ENCODE measurements at places on chromosomes 2 and 18.

- no peak for DNase-seq
Observed at GRCh38 chr2:134175834-134176233, 78.0 kb upstream of the MGAT5 start.

DNA sequence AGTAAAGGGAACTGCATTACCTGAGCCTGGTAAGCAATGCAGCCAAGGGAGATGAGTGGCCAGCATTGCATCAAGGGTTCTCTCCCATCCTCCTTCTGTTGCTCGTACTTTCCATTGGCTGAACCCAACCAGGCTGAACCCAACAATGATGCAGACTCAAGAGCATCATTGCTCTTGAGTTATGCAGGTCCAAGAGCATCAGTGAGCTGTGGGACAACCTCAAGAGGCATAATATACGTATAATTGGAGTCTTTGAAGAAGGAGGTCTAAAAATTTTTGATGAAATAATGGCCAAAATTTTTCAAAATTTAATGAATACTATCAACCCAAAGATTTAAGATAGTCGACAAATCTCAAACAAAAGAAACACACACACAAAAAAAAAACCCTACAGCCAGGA is 213.0 kb downstream of the RNF152 start:
- DNase-seq = no peak

- no peak for DNase-seq
Observed at GRCh38 chr2:20479835-20480234, 33.0 kb downstream of the RHOB start.

GRCh38 chr2:126664234-126664633 is 8.3 kb downstream of the GYPC start:
- DNase-seq = no peak

GRCh38 chr2:38097988-38098385 is 22.0 kb upstream of the CYP1B1 start:
- DNase-seq = no peak

- no peak for DNase-seq
Observed at GRCh38 chr2:97706112-97706511, 7.3 kb upstream of the ZAP70 start.

- DNase-seq = no peak
Observed at GRCh38 chr2:104749856-104750460, 104.0 kb upstream of the POU3F3 start.

GRCh38 chr2:73897240-73897583 is 4.4 kb downstream of the ACTG2 start:
- DNase-seq = no peak

DNA sequence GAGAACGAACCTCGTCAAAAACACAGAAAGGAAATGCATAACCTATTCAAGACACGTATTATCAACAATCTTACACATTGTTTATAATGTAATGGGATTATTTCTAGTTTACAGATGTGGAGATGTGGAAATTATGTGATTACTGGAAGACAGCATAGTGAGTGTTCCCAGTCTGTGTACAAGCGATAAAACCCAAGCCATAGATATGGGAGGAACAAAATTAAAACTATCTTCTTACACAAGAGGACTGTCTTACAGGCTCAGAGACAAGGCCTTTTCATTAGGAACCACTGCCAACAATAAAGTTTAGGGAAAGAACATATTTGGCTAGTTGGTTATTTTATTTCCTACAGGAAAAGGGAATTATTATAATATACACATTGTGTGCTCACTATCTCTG is 20.3 kb downstream of the COBLL1 start:
- DNase-seq = no peak

DNA sequence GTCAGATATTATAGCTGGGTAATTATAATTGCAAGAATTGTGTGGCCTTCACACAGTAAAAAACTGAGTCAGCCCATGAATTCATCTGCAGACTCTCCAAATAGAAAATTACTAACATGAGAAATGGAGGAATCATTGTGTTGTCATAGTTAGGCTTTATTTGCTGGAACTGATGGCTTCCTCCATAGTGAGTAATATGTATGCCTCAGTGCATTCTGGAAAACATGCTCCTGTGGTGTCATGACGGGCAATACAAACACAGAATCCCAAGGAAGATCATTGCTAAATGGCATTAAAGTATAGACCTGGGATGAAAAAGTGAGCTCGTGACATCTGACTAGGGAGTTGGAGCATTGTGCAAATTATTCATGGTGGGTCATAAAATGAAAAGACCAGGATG is 23.6 kb upstream of the NMS start:
- DNase-seq = no peak

DNA sequence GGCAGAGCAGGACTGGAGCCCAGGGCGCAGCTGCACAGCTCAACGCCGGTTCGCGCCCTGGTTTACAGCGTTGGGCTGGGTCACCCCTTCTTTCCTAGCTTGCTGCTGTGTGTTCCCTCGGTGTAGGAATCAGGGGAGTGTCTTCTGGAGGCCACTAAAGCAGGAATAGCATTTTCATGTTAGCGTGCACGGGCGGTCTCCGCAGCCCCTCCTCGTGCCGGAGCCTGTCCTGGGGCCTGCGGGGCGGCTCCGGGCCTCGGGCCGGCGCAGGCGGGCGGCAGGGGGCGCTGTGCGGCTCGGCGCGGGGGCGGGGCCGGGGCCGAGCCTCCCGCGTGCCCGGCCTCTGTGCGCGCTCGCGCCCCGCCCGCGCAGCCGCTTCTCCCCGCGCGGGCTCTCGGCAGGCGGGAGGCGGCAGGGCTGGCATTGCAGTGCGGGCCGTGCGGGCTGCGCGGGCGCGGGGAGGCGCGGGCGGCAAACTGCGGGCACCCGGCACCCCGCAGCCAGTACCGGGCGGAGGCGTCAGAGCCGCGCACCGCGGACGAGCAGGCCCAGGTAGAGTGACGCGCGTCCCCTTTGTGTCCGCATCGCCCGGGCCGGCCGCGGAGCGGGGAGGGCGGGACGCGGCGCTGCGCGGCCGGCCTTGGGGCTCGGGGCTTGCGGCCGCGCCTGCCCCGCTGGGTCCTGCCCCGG is at the start of gene RNF144A:
RNF144A (plus strand) TSS at position 342 of the 690 bp plus-strand sequence. CDS start 79,515 bp downstream, outside the sequence.
- no peak for DNase-seq

DNA sequence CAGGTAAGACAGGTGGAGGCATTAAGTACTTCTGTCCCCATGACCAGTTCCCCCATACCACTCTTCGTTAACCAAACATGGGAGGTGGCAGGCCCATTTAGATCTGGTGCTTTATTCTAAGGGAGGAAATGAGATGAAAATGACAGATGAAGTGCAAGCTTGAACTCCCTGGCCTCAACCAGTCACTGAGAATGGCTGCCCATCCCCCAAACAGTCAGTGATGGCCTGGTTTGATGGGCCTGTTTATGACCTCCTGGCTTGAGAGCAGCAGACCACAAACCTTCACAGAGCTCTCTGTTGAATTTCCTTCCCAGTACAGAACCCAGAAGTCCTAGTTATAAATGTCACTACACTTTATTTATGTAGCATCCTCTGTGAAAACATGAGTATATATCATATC is 31.1 kb downstream of the EPAS1 start:
- DNase-seq = no peak

DNA sequence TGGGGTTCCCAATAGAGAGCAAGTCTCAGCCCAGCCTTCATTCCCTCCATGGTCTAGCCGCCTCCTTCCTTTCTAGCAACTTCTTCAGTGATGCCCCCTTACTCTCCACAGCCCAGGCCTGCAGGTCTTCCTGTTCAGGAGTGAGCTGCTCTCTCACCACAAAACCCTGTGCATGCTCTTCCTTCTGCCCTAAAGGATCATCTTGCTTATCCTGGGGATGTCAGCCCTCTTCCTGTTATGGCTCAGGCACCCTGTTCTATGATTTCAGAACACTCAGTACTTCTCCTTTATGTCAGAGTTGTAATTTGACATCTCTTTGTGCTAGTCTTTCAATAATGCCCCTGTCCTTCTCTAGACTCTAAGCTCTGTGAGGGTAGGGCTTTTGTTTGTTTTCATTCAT is 19.4 kb downstream of the TMEM178A start:
- no peak for DNase-seq

DNA sequence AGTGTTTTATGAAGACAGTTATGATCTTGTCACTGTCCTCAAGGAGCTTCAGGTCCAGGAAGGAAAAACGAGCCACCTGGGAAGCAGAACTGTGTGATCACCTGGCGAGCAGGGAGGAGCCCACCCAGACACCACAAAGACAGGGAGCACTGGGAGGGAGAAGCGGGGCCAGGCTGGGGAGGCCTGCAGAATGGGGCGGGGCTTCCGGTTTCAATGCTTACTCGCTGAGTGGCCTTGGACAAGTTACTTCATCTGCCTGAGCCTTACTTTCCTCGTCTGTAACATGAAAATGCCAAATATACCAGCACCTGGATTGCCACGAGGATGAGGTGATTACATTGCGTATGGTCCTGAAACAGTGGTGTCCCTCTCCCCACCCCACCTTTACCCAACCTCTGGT is 227.5 kb downstream of the ANKRD30B start:
- no peak for DNase-seq

DNA sequence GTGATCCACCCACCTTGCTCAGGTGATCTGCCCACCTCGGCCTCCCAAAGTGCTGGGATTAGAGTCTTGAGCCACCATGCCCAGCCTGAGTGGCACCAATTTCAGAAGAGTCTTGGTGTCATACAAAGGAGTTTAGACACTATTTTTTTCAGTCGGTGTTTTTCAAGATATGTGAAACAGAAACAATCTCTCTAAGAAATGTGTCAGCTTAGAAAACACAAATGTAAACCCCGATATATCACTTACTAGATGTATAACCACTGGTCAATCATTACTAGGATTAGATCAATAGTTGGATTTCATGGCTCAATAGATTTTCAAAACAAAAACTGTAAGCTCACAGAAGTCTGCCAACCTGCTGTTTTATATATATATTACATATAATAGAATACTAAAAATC is 67.2 kb upstream of the FRZB start:
- DNase-seq = no peak

GRCh38 chr2:33262097-33262496 is 214.4 kb upstream of the RASGRP3 start:
- DNase-seq = no peak

DNA sequence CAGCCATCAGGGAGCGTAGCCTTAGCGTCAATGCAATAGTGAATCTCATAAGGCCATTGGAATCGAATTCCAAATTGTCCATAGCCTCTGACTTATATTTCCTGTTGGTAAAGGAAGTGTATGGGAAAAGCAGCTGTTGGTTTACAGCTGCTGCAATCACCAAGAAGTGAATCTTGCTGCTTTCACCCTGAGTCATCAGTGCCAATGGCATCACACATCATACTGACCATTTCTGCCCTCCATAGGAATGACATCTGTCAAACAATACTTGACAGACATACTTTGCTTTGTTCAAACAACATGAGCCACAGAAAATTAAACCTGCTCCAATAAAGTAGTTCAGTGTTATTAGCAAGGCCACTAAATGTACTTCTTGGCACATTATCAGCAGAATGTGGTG is 111.2 kb upstream of the KLHL29 start:
- DNase-seq = no peak

- DNase-seq = no peak
Observed at GRCh38 chr2:88211809-88212154, 41.6 kb downstream of the THNSL2 start.

DNA sequence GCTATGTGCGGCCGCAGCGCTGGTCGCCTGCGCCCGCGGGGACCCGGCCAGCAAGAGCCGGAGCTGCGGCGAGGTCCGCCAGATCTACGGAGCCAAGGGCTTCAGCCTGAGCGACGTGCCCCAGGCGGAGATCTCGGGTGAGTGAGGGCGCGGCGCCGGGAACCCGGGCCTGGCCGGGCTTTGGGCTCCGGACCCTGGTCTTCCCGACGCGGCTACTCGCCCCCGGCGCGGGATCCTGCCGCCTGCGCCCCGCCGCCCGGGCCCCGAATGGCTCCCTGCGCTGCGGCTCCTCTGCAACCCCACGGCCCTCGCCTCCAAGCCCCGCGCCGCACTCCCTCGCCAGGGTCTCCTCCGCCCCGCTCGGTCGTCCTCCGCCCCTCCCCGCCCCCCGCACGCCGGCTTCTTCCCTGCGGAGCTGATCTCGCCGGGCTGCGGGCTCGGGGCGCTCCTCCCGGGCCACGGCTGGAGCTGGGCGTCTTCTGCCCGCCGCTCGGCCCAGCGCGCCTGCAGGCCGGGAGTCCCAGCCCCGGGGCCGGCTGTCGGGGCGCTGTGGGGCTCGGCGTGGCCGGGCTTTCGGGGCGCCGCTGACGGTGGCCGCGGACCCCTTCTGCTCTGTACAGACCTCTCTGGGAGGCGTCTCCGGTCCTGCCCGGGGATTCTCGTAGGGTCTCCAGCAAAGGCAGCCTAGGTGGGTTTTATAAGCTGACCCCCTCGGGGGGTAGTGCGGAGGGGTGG is 652 bp downstream of the GPC1 start:
- no peak for DNase-seq

GRCh38 chr18:59695551-59695950 is 1.7 kb downstream of the CCBE1 start:
- no peak for DNase-seq

- DNase-seq = no peak
Observed at GRCh38 chr18:35029770-35030169, 11.4 kb upstream of the MAPRE2 start.

DNA sequence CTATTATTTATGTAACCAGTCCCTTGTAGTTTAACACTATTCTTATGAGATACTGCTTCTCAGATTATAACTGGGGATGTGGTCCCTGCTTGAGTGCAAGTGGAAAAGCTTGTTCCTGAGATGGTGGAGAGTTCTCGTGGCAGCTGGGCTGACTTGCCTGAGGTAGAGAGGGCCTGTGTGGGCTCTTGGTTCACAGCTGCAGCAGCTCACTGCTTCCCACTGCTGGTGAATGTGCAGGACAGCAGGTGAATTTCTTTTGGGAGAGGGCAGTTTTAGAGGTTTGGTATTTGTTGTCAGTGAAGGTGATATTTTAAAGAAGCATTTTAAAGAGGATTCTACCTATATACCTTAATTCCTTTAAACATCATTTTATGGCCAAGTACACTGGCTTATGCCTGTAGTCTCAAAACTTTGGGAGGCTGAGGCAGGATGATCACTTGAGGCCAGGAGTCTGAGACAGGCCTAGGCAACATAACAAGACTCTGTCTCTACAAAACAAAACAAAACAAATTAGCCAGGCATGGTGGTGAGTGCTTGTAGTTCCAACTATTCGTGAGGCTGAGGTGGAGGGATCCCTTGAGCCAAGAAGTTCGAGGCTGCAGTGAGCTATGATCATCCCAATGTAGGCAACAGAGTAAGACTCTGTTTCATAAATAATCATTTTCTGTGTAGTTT is 94.8 kb downstream of the MTA3 start:
- peak; percentile 33 for DNase-seq

DNA sequence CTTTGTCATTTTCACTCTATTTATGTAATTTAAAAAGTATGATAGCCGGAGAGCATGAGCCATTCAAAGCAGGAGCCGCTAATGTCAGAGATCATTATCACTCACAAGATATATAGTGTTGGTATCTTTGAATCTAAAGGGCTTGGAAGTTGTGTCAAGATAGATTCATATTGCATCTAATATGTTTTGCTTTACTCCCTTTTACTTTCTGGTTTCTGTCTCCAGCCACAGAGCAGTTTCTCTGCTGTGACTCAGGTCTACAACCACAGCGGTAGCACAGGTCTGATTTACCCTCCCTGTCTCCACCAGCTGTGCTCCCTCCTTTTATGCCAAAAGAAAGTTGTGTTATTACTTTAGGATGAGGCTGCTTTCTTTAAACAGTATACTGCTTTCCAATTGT is 424.0 kb downstream of the ARHGAP15 start:
- no peak for DNase-seq

GRCh38 chr2:149145314-149146295 is 107.1 kb downstream of the LYPD6B start:
- DNase-seq = no peak

Data from CMK (cell line).